ENCODE measurements at places on chromosomes 1 and 21.

GRCh38 chr1:3086272-3086974, 17.4 kb downstream of the PRDM16 start:
- DNase-seq = no peak

DNA sequence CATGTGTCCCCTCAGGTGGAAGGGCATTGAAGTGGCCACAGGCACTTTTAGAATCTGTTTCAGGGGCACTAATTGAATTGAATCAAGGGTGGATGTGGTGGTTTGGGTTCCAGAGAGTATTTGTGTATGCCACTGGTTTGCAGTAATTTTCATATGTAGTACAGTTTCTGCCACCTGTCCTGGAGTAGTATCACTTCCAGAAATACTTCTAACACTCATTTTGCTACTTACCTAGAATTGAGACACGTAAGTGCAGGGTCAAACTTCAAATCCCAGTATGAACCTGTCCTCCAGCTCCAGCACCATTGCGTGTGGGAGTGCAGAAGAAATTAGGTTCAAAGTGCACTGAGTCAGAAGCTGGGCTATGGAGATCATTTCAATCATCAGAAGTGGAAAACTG, 26.8 kb downstream of the RSPH1 start:
- DNase-seq = no peak

GRCh38 chr21:28106370-28106890, 886.2 kb downstream of the LTN1 start:
- DNase-seq = no peak

- DNase-seq = no peak
These were observed 551 bp downstream of the ZRANB2 start for GRCh38 chr1:71080230-71080738.

DNA sequence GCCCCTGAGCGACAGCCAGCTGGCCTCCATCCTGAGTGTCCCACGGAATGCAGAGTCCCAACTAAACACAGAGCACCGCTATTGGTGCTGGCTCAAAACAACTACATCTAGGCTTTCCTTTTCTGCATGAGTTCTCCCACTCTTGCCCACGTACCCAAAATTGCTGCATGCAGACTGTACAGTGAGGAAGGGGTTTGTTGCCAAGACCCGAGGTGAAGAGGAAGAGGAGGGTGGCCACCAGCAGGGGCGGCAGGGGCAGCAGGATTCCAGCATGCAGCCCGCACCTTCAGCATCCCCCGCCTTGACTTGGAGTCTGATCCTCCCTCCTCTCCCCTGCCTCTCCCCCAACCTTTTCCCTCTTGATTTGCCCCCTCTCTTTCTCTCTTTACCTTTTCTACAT, 8.0 kb downstream of the S100A9 start:
- DNase-seq = no peak

DNA sequence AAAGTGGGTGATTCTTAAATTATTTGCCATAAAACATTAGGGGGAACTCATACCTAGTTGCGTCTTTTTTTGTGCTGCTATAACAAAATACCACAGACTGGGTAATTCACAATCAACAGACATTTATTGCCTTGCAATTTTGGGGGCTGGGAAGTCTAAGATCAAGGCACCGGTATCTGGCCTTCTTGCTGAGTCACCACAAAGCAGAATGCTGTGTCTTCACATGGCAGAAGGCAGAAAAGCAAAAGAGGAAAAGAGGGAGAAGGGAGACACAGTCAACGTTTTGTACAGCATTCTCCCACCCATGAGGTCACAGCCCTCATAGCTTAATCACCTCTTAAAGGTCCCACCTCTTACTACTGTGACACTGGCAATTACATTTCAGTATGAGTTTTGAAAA, 291.0 kb downstream of the CHRM3 start:
- DNase-seq = no peak

- no peak for DNase-seq
These were observed 54.5 kb upstream of the LHX8 start for GRCh38 chr1:75079538-75080290.

- peak; percentile 41 for DNase-seq
These were observed 29.7 kb upstream of the PLCH2 start for GRCh38 chr1:2446394-2446793.

- DNase-seq = no peak
These were observed 256.6 kb downstream of the ST6GALNAC3 start for GRCh38 chr1:76330991-76331603.

DNA sequence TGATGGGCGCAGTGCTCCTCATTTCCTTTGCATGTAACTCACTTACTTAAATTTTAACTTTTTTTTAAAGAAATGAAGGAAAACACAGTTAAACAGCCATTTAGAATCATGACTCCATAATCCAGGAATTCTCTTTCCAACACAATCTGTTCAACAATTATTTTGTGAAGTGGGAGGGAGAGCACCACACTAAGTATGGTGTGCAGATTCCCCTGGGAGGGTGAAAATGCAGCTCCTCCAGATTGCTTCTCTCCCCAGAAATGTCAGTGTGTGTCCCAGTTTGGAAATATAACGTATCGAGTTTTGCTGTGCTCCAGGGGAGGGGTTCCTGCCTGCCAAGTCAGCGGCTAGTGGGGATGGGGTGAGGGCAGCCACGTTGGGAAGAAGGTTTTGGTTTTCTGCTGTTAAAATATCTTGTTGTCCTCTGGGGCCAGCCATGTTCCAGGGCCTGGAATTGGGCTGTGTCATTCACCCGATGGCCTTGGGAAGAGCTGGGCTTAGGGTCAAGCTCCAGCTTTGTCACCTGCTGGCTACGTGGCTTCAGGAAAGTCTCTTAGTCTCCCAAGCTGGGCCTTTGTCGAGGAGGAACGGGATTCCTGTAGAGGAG, 17.3 kb upstream of the DISP3 start:
- no peak for DNase-seq

GRCh38 chr1:91891454-91891853, 5.5 kb upstream of the TGFBR3 start:
- no peak for DNase-seq

- DNase-seq = no peak
These were observed 479.2 kb upstream of the USP24 start for GRCh38 chr1:55694310-55694801.

- no peak for DNase-seq
These were observed 16.6 kb downstream of the AK4 start for GRCh38 chr1:65164633-65165032.

DNA sequence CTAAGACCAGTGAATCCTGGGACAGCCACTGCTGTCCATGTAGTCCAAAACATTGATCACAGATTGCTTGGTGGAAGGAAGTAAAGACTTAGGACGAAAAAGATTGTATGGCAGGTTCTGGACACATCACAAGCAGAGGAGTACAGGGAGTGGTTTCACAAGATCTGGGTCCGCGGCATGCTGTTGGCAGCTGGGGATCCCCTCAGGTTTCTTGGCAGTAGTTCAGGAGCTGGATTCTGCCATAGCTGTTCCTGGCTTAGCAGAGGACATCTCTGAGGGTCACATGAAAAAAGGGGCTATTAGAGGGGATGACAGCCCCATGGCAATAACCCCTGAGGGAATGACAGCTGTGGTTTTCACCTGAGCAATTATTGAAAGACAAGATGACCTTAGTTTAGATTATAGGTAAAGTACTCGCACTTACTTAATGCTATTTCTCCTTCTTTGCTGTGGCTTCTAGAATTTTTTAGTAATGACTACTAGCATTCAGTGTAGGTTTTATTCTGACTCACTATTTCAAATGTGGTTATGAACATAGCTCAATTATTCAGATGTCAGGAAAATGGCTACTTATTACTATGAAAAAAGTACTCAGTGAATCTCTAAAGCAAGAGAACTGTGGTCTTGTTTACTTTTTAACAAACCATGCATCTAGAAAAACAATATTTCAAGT, 8.2 kb downstream of the KRTAP27-1 start:
- DNase-seq = no peak

DNA sequence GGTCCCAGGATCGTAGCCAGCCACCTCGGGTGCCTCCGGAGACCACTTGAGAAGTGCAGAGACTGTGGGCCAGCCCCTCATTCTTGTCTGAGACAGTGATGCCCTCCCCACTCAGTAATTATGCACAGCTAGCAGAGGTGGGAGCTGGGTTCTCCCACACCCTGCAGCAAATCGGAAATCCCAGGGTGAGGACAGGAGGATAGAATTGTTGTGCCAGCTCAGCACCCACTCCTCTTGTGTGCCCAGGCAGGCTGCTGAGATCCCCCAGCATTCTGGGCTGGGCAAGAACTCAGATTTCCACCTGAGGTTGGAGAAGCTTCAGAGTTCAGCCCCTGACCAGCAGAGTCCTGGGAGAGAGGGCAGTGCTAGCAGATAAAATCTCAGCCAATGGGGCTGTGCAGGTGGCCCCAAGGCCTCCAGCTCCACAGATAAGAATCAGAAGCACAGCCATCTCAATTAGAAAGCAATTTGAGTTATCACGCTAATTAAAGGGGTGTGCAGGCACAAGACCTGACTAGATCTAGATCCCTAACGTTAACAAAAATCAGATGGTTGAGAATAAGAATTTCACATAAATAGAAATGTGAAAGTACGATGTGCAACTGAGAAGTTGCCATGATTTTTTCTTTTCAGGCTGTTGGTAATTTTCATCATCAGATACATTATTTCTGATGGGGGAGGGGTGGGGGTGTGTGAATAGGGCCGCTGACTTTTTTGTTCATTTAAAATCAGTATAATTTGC, 45.5 kb upstream of the IRF2BP2 start:
- no peak for DNase-seq

DNA sequence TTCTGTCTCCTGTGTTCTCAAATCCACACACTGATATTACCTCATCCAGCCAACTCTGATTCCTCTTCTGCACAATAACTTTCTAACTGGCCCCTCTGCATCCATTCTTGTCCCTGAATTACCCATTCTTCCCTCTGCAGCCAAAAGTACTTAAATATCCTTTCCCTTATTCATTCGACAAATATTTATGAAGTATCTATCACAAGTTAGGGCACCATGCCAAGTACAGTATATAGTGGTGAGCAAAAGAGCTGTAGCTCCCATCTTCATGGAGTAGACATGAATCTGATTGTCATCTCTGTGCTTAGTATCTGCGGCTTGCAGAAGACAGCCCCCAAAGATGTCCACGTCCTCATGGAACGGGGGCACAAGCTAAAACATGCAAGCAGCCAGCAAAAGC, 316.8 kb downstream of the SETD4 start:
- DNase-seq = no peak

- DNase-seq = no peak
These were observed 54.7 kb downstream of the C1orf185 start for GRCh38 chr1:51156752-51157151.

DNA sequence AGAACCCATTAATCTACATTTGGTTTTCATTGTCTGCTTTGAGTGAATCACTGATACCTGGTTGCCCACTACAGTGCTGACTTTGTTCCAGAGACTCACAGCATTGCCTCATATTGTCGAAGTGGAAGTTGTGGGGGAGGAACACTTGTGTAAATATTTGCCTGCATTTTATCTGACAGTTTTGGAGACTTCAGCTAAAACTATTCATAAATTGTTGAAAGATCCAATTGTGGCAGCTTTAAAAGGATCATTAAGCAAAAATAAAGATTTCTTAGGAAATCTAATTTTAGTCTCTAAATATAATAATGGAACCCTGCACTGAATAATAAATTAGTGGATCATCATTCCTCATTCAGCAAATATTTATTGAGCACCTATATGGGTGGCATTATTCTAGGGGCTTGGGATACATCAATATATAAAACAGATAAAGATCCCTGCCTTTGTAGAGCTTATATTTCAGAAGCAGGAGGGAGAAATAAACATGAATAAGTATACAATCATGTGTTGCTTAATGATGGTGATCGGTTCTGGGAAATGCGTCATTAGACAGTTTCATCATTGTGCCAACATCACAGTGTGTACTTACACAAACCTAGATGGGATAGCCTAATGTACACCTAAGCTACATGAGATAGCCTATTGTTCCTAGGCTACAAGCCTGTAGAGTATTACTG, 73.5 kb downstream of the OSBPL9 start:
- no peak for DNase-seq

DNA sequence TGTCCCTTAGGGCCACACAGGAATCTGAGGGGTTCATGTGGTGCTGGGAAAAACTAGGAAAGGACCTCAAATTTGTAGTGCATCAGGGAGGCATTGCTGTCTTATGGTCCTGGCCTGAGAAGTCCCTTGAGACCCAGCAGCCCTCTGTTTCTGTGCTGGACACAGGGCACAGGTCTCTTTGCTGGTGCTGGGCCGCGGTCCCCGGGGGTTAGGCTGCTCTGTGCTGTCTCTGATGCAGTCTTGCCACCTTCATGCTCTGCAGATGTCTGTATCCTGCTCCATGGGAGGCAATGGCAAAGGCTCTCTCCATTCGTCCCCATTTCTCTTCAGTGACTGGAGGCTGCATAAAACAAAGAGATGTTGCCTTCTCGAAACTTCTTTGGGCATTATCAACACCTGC, 13.0 kb downstream of the EDARADD start:
- no peak for DNase-seq

GRCh38 chr21:39123375-39123774, 59.9 kb downstream of the PSMG1 start:
- DNase-seq = no peak

- DNase-seq = no peak
These were observed 78.6 kb downstream of the PDE9A start for GRCh38 chr21:42732033-42732410.

DNA sequence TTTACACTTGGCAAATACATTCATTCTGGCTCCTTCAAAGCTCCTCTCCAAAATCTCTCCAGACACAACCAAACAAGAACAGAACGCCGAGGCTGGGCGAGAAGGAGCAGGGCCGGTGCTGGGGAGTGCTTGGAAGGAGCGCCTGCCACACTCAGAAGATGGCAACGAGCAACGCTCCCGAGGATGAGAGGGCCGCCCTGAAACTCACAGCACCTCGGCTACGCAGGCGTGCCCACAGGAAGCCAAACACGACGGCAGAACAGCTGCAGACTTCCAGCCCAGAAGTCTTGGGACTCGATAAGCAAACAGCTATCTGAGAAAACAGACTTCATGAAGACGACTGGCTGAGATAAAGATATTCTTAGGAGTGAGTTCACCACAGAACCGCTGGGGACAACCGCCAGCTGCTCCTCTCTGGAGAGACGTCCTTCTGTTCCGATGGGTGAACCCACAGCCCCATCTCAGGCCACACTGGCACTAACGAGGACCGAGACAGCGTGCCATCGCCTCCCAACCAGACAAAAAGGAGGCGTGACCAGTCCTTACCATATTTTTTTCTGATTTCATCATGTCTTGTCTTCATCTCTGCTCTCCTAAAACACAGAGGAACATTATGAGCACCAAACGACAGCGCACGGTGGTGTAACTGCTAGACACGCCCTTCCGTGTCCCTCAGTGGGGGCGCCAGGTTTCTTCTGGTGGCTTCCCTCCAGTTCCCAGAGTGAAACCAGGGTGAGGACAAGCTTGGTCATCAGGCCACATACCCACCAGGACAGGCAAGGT, 18.6 kb downstream of the PTTG1IP start:
- DNase-seq = no peak

- no peak for DNase-seq
These were observed 59.9 kb downstream of the PLXNA2 start for GRCh38 chr1:208183977-208184911.

All from hypothalamus (tissue), 51 donors.